ENCODE measurements at places on chromosomes 6 and 20.

GRCh38 chr6:74632196-74632875, 573.5 kb downstream of the COL12A1 start:
- no peak for DNase-seq

DNA sequence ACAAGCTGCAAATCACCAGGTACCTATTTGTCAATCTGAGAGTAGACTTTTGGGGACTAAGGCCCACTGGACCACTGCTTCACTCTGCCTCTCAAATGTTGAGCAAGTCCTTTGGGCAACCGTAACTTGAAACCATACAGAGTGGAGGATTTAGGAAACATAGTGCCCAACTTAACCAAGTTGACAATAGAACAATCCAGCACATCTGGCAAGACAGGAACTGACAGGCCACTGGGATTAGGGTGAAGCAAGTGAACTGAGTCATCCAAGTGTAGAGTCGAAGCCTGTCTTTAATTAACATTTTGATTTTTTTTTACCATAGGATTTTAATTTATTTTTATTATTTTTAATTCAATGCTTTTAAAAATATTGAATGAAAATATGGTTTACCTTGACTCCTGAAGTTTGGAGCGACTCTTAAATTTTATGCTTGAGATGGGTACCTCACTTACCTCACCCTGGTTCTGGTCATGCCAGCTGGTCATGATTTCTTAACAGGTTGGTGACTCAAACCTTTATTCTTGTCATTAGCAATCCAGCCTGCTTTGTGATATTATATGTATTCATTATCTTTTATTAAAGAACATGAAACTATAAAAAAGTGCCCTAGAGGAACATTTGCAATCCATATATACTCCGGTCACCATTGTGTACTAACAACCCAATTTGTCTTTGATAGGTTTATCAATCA, 312.1 kb upstream of the DEFB112 start:
- DNase-seq, result no peak

DNA sequence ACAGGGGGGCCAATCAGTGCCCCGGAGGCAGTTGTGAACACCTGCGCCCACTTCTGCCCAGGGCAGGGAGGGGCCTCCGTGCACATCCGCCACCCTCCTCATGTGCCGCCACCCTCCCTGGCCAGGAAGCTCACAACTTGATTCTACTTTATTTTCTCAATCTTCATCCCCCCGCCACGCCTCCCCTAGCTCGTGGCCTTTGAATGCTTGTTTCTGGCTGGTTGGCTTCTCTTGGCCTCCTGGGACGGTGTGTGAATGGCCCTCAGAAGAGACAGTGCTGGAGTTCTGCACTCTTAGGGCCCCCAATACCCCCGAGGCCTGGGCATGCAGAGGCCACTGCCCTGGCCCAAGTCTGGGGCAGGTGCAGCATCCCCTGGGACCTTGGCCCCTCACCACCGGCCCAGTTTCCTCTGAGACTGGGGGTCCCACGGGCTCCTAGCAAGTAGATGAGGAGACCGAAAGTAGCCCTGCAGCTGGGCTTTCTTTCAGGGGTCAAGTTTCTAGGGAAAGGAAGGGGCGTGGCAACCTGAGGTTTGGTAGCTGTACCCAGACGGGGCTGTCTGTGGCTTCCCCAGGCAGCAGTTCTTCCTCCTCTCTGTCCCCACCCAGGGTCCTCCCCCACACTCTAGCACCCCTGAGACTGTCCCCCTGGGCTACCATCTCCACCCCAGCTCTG, 1.3 kb downstream of the RGS19 start:
- no peak for DNase-seq

DNA sequence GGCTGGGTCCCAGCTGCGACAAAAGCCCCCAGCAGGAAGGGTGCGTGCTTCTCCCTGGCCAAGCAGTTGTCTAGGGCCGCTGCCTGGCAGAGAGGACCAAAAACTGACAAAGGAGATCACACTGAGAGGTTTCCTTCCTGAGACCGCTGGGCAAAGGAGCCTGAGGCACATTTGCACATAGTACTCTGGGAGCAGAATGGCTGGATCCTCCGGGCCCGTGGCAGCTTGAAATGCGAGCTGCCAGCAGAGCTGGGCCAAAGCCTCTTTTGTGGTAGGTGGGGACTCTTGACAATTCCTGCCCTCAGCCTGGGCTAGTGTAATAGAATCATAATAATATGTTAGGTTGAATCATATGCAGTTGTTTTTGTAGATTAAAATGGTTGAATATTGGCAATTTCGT, 33.1 kb upstream of the RNF8 start:
- DNase-seq, result no peak

GRCh38 chr20:37841971-37842370, 61.0 kb upstream of the VSTM2L start:
- no peak for DNase-seq

GRCh38 chr6:106844930-106845329, 129.6 kb downstream of the CD24 start:
- no peak for DNase-seq

DNA sequence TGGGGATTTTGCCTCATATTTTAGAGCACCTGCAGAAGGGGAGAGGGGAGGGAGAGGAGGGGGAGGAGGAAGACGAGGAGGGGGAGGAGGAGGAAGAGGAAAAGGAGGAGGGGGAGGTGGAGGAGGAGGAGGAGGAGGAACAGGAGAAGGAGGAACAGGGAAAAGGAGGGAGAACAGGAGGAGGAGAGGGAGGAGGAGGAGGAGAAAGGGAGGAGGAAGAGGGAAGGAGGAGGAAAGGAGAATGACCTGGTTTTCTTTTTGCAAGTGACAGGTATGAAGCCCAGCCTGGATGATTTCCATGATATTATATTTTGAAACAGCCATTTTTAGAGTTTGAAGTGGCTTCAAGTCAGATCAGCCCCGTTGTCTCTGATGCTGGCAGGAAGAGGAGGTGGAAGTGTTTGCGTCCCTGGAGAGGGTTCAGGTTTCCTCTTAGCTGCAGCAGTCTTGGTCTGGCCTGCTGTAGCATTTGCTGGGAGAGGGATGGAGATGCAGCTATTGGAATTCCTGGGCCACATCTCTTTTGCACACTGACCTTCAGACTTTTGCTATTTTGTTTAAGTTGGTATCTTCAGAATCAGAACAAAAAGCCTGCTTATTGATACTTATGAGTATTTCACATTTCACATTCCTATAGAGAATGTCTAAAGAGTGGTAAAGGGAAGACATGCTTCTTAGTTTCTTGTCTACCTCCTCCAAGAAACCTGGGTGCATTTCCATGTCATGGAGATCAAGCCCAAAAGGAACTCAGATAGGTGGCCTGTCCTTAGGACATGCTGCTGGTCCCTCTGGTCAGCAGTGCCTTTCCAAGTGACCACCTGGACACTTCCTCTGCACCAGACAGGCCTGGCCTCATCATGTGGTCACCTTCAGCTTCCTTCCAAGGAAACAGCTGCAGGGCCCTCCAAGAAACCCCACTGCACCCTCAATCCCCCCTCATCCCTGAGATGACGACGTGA, 54.3 kb upstream of the IYD start:
- no peak for DNase-seq

- DNase-seq, result no peak
These were observed 325.4 kb downstream of the QKI start for GRCh38 chr6:163739966-163740365.

DNA sequence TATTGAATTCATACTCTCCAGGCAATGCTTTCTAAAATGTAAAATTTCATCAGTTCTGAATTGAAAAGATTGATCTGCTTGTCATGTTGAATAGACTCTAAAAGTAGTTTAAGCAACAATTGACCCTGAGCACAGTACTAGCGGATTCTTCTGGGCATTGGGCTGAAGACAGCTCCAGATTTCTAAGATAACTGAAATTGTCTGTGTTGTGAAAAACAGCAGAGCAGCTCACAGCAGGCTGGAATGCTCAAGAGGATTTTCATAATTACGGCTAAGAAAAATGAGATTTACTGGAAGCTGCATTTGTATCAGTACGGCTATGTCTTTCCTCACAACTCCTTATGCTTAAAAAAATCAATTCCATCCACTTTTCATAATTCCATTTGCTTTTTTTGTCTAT, 373.7 kb downstream of the HACE1 start:
- DNase-seq, result no peak

DNA sequence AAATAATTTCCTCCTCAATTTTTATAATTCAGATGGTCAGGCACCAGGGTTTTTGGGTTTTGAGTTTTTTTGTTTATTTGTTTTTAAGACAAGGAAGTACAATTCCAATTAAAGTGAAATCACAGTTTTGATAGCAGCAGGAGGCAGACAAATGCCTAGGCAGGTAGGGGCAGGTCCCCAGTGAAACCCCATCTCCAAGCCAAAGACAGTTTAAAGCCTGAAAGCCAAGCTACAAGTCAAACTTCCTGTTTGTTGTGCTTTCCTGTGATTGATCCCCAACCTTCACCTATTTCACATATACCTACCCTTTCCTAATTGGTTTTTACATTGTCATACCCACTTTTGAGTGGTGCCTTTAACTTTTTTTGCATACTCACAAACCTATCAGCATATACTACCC, 149.6 kb downstream of the MOXD1 start:
- no peak for DNase-seq

DNA sequence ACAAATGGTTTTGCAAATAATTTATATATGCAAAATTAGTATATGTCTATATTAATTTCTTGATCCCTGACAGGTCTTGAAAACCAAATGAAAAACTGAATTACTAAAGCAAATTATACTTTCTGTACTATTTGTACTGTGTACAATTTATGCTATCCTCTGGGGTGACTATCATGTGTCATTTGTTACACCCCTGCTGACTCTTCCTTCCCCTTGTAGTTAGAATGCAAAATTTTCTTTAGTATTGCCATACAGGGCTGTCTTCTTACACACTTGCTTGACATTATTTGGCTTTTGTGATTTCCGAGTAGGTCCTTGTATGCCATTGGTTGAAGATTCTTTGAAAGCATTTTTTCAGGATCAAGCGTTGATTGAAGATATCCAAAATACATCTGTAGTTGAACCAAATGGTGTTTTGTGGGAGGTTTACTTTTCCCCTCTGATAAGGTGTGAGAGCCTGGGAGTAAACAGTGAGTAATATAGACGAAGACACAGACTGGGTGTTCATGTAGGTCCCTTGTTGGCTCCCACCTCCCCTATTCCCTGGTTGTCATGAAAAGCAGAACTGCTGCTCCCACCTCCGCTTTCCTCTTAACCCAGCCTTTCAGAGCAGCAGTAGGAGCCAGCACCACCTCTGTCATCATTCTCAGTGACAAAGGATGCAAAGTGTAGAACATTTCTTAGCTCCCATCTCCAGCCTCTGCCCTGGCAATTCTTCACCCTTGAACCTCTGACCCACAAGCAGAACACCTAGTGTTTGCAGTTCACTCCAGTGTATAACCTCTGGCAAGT, 29.0 kb downstream of the NCOA7 start:
- DNase-seq, result no peak

DNA sequence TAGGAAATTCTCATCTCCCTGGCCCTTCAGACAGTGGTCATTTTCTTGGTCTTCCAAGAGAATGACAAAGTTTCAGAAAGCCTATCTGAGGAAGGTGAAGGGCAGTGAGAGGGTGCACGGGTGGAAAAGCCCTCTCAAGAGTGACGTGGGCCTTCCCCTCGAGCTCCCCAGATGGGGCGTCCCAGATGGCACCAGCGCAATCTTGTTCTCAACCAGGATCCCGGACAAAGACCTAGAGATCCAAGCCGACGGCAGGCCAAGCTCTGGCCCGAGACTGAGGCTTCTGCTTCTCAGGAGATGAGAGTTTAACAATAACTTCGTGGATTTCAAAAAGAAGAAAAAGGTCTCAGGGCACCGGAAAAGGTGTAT, 797 bp upstream of the ZNF133 start:
- DNase-seq, result no peak

GRCh38 chr6:83313882-83314281, 117.0 kb downstream of the ME1 start:
- DNase-seq, result no peak

DNA sequence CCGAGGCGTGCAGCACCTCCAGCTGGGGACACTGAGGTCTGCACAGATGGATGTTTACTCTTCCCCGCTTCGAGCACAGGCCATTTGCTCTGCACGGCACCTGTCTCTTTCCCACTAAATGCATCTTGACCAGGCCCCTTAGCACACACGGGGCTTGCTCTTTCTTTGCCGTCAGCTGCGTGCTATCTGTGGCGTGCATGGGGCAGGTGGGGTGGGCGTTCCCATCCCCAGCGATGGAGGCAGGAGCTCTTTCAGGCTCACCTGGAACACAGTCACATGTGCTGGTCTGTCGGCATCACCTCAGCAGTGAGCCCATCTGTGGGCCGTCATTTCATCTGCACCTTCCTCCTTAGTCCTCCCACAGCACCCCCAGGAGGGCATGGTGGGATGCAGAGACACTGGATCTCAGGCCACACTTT, 35.1 kb downstream of the RBM38 start:
- no peak for DNase-seq

DNA sequence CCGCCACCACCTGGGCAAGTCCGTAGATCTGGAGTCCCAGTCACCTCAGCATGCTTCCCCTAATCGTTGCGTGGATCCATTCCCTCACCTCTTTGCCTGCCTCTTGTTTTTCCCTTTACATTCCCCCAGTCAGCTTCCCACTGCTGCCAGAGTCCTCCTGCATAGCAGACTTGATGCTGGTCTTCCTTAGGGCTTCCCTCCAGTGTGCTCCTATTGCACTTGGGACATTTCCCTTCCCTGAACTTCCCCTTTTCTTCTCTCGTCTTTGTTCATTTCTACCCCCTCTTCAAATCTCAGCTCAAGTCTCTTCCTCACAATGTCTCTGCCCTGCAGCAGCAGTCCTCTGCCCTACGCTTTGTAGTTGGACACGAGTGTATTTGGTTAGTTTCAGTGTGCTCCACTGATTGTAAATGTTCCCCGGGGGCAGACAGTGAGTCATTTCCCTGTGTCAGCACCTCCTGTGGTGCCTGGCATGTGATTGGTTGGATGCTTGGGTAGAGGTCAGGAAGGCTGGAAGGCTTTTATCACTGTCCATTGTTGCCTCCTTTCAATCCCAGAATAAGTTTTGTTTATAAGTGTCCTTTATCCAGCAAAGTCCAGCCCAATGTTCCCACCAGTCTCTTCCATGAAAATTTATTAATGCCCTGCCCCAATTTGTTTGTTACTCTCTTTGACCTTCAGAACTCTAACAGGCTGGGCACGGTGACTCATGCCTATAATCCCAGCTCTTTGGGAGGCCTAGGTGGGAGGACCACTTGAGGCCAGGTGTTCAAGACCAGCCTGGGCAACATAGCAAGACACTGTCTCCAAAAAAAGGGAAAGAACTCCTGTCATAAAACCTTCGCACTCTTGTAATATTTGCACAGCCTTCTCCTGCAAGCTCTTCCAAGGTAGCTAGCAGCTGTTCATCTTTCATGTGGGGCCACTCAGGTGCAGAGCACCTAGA, 38.3 kb downstream of the FAM120B start:
- no peak for DNase-seq

DNA sequence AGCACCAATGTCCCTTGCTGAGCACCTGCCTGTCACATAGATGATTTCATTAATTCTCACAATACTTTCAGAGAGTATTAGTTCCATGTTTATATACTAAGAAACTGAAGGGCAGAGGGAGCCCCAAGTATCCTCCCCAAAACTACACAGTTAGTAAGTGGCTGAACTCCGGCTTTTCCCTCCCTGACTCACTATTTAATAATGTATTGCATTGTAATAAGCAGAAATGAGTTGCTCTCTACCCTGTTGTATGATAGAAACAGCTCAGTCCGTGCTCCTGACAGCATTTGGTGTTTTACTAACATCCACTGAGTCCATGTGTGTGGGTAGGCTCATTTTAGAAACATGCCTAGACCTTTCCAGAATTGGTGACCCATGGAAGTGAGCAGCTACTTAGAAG, 76.8 kb downstream of the OLIG3 start:
- DNase-seq, result no peak

- DNase-seq, result no peak
These were observed 108.5 kb upstream of the RALGAPA2 start for GRCh38 chr20:20820785-20821483.

- DNase-seq, result no peak
These were observed 113.9 kb upstream of the ZNF217 start for GRCh38 chr20:53707371-53708055.
